AML-193 (cell line): ENCODE measurements at places on chromosomes 3 and 15.
A peak's percentile ranks its signal among the peaks of the same experiment; 100 is the strongest.

DNA sequence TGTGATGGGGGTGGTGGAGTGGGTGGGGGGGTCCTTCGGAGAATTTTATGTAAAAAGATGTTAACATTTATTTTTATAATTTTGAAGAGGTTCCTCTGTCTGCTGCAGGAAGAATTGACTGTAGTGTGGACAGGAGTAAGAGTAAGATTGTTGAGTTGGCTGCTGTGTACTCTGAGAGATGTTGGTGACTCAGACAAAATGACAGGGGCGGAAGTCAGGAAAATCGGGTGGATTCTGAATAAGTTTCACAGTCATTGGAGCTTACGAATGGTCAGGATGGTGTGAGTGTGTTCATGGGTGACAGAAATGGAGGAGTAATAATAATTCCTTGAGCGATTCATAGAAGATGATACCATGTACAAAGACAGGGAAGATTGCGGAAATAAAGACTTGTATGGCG lies 420.0 kb downstream of the ROBO2 start:
- DNase-seq = no peak

DNA sequence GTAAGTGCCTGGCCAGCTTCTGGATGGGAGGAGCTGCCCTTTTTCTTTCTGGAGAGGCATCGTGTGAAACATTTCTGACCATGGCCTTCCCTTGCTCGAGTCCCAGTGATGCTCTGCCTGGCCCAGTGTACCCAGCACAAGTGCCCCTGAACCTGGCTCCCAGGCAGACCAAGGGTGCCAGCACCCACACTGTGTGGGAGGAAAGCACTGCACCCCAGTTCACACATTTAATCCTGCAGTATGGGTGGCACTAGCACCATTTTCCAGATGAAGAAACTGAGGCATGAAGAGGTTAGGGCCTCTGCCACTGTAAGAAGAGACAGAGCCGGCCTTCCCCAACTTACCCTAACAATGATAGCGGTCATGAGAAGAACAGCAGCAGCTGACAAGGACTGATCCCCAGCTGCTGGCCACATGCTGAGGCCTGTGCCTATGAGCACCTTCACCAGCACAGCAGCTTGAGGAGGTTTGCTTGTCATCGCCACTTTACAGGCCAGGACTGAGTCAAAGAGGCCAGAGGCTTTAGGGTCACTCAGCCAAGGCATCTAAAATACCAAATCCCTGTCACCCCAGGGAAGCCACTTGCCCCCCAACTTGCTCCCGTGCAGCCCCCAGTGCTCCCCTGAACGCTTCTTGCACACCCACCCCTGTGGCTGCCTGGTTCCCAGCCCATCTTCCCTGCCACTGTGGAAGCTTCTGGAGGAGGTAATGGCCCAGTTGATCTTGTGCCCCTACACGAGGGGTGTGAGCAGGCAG lies 15.0 kb downstream of the PRR23E start:
- DNase-seq = no peak

- DNase-seq = no peak
These were observed 102.0 kb downstream of the LMLN start for GRCh38 chr3:198062068-198062465.

- no peak for DNase-seq
These were observed 14.5 kb upstream of the PLXND1 start for GRCh38 chr3:129620828-129621559.

DNA sequence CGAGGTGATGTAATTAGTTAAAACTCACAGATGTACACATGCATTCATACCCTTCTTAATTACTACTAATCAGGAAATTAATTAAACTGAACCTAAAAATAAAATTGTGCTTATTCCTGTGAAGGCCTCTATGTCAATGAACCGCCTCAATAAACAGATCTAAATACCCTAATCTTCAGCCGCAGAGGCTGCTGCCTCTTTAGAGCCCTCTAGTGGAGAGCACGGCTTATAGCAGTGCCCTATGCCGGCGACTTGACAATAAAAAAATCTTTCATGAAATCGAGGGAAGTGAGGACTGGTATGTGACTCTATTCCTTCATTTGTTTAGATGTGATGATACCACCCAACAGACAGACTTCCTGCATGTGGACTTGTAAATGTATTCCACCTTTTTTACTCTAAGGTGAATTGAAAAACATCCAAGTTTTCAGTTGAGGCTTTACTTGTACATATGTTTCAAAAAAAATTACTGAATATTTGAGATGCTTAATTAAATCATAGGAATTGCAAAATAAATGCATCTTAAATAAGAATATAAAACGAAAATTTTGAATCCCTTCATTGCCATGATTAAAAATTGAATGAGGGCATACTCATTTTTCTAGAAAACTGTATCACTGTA lies 8.3 kb upstream of the EPHA3 start:
- DNase-seq = peak; percentile 57

- no peak for DNase-seq
These were observed 37.9 kb downstream of the EID1 start for GRCh38 chr15:48915861-48916260.

GRCh38 chr15:67366904-67367303 lies 112.3 kb downstream of the IQCH start:
- DNase-seq = no peak

GRCh38 chr3:24802614-24803013 lies 308.0 kb upstream of the THRB start:
- DNase-seq = no peak

GRCh38 chr15:65919353-65919752 lies 50.1 kb downstream of the RAB11A start:
- no peak for DNase-seq

GRCh38 chr3:72595927-72596610 lies 252.2 kb downstream of the SHQ1 start:
- no peak for DNase-seq

DNA sequence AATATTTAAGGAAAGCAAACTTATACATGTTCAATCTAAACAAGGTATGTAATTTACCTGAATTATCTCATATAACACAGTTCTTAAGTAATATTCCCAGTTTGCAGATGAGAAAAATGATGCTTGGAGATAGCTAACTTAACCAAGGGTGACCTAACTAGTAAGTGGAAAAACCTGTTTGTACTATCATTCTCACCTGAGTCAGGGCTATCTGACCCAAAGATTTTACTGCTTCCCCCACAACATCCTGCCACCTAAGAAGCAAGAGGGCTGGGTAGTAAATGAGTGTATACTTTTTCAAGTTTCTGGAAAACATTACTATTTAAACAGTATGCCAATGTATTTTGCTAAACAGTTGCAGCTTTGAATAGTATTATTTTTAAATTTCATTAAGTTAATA lies 10.6 kb downstream of the TP63 start:
- no peak for DNase-seq

- DNase-seq = no peak
These were observed 27.6 kb downstream of the LMCD1 start for GRCh38 chr3:8529181-8529637.

GRCh38 chr15:85312486-85312885 lies 67.9 kb upstream of the AKAP13 start:
- no peak for DNase-seq

DNA sequence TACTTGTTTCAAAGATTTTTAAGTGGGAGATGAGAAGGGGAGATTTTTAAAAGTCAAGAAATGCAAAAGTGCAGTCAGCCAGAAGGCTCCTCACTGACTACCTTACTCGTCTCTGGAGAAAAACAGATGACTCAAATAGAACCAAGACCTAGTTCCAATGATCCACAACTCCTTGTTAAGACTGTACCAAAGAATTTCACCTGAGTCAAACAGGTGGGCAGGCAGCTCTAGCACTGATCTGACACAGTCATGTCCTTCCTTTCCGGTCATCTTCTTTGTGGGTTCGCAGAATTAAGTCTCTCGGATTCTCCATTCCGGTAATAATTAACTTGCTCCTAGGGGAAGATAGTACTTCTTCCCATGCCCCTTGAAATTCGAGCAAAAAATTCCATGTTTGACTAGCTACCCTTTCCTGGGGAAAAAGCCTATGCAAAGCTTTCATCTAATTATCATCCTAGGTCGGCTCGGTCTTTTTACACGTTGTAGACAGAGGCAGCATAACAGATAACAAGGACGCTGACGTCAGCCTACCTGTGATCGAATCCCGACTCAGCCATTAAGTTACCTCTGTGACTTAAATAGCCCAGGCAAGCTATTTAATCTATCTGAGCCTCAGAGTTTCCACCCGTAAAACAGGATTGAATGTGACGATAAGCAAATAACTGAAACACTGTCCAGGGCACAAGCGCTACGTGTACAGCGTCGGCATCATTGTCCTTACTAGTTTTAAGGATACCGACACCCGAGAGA lies 758 bp downstream of the SELENOK start:
- peak; percentile 15 for DNase-seq

DNA sequence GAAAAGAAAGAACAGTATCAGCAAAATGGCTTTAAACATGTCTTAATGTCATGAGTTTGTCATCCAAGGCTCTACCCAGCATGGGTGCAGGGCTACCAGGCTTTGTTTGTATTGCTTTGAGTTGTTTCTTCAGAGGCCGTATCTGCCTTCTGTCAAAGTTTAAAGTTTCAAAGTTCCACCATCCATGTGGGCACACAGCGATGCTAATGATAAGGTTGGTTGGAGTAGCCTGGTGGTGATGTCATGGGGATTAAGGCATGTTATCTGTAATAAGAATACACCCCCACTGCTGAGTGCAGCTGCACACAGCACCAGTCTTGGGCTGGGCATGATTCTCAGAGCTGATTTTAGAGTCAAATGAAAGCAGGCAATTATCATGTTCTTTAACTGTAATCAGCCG lies 72.0 kb upstream of the LRTM1 start:
- DNase-seq = no peak

GRCh38 chr15:75200391-75200764 lies 1.3 kb upstream of the C15orf39 start:
- DNase-seq = no peak

- no peak for DNase-seq
These were observed 181.0 kb upstream of the ANKRD28 start for GRCh38 chr3:15978801-15979200.

DNA sequence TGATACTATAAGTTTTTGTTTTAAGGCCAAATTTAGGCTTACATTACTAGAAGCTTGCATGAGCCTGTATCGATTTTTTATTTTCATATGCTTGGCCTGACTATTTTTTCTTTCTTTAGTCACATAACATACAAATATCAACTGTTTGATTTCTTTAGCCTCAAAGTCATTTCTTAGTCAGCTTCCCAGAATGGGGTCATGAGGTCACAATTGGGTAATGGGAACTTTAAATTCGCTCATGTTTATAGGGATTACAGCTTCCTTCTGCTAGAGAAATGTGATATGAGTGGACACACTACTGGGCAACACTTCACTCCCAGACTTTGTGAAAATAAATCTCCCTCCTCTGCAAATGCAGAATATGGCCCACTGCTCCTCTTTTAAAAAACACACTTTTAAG lies 9.1 kb upstream of the TIPARP start:
- no peak for DNase-seq

- no peak for DNase-seq
These were observed 89.2 kb upstream of the RORA start for GRCh38 chr15:61318301-61318700.

GRCh38 chr15:81411051-81411450 lies 37.0 kb upstream of the TMC3 start:
- no peak for DNase-seq

DNA sequence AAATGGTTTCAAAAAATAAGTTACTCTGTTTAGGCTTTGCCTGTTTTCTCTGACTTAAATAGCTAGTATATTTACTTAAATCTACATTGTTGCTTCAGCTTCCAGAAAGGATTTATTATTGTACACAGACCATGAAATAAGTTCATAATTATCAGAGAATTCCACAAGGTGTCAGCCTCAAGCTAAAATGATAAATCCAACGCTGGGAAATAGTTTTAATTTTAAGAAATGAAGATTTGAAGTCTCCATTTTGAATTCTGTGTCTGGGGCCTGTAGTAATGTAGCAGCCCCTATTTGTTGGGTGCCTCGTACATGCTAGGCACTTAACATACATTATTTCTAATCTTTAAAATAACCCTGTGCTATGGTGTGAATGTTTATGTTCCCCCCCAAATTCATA lies 92.6 kb upstream of the KCNMB2 start:
- no peak for DNase-seq

DNA sequence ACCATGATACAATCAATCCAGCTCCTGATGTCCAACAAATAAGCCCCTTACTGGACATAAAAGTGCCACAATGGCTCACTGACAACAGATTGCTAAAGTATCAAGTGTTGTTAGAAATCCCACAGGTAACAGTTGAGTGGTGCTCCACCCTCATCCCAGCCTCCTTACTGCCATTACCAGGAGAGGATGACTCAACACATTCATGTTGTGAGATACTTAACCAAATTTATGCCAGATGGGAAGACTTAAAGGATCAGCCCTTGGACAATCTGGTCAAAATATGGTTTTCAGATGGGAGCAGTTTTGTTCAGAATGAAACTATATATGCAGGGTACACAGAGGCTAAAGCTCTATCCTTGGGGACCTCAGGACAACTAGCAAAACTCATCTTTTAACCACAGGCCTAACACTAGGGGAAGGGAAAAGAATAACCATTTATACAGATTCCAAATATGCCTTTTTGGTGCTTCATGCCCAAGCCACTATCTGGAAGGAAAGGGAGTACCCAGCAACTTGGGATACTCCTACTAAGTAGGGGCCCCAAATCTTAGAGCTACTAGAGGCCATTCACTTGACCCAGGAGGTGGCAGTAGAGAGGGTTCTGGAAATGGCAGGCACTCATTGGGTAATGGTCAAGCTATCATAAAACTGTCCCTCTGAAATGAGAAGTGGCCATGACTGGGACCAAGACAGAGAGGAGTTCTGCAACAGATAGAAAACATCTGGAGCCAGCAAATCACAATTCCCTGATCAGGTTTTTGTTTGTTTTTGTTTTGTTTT lies 6.9 kb upstream of the ZNF662 start:
- DNase-seq = no peak

DNA sequence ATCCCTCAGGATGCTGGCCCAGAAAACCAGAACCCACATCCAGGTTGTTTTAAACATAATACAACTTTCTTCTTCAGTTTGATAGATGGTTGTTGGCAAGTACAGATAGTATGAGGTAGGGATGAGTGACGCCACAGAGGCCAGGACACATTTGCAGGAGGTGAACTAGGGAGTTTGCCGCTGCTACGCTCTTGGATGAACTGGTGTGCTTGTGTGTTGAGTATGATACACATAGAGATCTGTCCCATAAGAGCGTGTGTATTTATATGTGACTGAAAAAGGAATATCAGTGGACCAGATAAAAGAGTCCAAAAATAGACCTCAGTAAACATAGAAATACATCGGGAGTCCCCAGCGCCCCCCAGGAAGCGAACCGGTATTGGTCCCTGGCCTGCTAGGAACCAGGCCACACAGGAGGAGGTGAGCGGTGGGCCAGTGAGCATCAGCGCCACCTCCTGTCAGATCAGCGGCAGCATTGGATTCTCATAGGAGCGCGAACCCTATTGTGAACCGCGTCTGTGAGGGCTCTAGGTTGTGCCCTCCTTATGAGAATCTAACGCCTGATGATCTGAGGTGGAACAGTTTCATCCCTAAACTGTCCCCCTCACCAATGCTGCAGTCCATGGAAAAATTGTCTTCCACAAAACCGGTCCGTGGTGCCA lies 98.1 kb downstream of the LRRK1 start:
- DNase-seq = no peak

- DNase-seq = no peak
These were observed 15.9 kb upstream of the GREM1 start for GRCh38 chr15:32701863-32702262.
